ENCODE measurements at places on chromosomes 6 and 20. TPM values are rescaled to one million over a fixed set of nuclear protein-coding genes. Genes with fewer than 3 reads are reported as not detected.

Gene OLIG3
- polyA plus RNA-seq, result not detected

GRCh38 chr6:157731221-157731620 lies 91.8 kb upstream of the SNX9 start:
- DNase-seq, result no peak

DNA sequence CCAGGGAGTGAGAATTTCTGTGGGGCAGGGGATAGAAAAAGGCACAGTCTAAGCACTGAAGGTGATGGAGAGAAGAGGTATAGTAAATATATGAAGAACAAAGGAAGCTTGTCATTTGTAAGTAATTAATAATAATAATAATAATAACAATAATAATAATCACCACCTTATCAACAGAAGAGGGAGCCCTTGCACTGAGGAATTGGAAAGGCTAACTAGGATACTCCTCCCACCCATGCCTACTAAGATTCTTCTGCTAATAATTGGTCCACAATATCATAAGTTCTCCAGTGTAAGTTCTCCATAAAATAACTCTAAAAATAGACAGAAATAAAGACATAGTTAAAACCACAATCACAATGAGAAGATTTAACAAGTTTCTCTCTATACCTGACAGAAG lies 912 bp upstream of the OR12D3 start:
- peak; percentile 14 for DNase-seq

DNA sequence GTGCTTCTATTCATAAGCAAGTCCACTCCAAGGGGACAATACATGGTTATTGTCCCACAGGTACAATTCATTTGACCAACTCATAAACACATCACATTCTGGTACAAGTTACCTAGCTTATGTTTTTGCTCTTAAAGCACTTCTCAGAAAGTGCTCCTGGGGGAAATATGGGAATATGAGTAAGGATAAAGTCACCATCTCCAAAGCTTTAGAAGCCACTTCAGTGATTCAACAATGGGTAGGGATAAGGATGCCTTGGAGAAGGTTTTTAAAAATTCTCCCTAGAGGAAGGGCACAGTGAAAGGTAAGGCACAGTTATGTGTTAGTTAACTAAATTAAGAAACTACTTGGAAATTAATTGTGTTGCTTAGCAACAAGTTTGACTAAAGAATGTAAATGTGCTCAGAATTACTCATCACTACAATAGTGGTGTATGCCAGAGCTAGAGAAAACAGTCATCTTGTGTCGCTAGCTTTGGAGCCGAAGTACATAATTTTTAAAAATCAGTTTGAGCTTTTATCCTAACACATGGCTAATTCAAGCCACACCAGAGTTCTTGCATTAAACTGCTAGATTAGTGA lies 39.5 kb upstream of the LAMP5 start:
- no peak for DNase-seq

DNA sequence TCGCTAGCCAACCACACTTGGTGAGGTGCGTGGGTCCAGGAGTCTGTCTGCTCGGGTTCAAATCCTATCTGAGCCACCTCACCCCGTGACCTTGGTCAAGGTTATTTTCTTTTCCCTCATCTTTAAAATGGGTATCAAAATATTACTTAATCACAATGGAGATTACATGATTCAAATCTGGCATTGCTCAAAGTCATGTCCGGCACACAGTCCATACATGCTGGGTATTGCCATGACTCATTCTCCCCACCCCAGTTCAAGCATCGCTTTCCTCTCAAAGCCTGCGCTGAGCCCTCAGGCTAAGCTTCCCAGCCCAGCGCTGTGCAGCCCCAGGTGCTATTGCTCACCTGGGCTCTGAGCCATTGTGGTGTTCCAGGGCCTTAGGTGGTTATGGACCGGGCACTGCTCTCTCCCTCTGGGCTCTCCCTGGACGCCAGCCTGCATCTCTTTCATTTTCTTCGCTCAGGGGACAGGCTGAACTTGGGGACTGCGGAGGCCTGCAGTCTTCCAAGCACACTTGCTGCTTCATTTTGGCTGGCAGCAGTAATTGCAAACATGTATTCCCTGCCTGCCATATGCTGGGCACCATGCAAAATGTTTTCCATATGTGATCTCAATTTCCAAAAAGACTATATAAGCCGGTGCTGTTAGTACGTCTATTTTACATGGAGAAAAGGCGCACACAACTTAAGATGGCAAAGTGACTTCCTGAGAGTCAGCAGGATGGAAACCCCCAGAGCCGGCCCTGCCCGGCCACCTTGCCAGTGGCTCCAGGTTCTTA lies 27.3 kb downstream of the WRNIP1 start:
- DNase-seq, result peak; percentile 49

DNA sequence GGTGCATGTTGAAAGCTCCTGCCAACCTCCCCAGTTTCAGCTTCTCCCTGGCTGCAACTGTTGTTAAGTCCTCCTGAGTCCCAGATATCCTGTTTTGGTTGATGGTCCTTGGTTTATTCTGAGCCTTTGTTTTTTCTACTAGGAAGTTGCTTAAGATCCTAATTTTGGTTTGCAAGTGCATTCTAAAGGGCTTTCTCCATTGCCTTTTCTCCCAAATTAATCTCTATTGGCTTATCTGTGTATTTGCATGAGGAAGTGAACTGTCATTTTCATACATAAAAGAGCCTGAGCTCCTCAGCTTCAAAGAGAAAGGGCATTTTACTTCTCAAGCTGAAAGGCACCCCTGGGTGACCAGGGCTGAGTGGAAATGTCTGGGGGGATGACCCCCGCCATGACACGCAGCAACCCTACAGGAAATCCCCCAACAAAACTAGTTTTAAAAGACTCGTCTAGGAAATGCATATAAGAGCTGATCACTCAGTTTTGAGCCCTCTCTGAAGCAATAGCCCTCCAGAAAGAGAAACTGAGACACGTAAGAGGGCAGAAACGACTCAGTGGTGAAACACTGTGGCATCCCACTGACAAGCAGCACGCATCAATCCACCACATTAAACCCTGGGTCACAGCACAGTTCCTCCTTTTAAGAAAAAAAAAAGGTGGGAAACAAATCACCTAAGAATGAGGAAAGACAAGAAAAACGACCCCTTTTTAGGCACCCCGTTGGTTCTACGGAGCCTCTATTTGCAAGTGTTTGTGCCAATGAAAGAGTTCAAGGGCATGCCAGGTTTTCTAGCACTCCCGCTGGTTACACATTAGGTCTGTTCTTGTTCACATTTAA lies 140.9 kb downstream of the THBS2 start:
- DNase-seq, result no peak

Gene ULBP2
- polyA plus RNA-seq, result 22.8 TPM

- DNase-seq, result no peak
Observed at GRCh38 chr6:168133687-168134559, 54.9 kb upstream of the FRMD1 start.

Gene PKIB
- not detected for polyA plus RNA-seq

Gene MEI4
- not detected for polyA plus RNA-seq

GRCh38 chr6:113381232-113381631 lies 475.9 kb upstream of the MARCKS start:
- DNase-seq, result no peak

GRCh38 chr20:46549188-46549972 lies 1.1 kb downstream of the OCSTAMP start:
- no peak for DNase-seq

GRCh38 chr20:57593134-57593886 lies 26.9 kb downstream of the ZBP1 start:
- DNase-seq, result no peak

GRCh38 chr6:148530976-148531375 lies 188.3 kb downstream of the SASH1 start:
- no peak for DNase-seq

DNA sequence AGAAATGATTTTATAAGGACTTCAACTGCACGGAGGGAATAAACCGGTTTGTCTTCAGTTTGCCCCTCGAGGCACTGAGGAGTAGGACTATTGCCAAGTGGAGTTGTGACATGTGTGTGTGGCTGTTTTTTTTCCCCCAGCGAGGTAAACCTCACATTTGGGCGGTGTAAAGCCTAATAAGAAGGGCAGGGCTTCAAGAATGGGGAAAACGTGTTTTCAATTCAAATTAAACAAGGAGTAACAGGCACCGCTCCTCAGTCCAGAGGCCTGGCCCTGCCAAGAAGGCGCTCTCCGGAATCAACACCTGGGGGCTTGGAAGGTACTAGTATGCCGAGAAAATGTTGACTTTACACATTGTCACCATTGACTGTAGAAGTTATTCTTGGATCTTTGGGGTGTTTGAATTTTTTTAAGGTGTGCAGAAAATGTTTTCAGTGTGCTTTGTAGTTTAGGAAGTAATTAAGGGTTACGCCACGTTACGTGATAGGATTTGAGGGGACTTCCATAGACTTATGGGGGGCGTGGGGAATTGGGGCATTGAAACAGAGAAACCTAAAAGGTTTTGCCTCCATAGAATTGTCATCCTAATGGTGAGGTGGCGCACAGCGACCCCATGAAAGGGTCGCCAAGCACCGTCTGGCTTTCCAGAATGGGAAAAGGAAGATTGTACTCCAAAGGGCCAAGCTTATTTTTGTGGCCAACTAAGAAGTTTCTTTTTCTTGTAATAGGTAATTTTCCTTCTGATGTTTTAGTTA lies 791 bp downstream of the ADGRG6 start:
- DNase-seq, result peak; percentile 73

DNA sequence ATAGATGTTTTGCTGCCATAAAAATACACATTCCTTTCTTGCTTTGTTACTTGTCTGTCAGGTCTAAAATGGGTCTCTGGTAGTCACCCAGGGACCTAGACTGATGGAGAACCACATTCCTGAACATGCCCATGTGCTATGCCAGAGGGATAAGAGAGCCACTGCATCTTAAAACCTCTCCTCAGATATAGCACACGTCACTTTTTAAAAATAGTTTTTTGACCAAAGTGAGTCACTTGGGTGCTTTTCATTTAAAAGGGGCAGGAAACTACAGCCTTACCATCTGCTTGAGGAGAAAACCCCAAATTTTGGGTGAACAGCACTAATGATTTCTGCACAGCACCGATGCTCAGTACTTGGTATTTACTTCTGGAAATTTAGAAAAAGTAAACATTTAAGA lies 197.8 kb downstream of the OGFRL1 start:
- DNase-seq, result no peak

- peak; percentile 76 for DNase-seq
Observed at GRCh38 chr20:32681175-32682084, 7.7 kb upstream of the C20orf203 start.

GRCh38 chr6:31265926-31266325 lies 6.0 kb downstream of the HLA-C start:
- DNase-seq, result no peak

Gene DSTN
- polyA plus RNA-seq, result 46.8 TPM

Gene COL9A3
- 0.19 TPM for polyA plus RNA-seq

DNA sequence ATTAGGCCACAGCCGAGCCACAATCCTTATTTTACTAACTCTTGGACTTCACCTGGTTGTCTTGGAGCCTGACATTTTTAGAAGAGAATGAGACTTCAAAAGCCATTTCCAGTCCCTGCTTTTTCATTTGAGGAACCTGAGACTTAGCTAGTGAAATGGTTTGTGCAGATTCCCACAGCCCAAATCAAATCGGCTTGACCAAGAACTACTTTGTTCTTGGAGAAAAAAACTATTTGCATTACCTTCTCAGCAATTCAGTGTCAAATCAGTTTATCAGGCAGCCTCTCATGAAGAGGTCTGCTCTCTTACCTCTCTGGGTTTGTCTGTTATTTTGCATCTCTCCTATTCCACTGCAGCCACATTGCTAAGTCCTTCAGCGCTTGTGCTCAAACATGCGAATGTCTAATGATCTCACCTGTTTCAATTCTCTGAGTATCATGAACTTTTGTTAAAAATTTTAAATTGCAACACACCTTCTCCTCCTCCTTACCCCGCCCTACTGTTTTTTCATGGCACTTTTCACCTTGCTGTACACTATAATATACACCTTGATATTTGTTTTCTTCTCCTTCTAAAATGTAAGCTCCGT lies 573 bp upstream of the IFNGR1 start:
- DNase-seq, result no peak

GRCh38 chr6:26175428-26176181 lies 88.4 kb downstream of the HFE start:
- DNase-seq, result peak; percentile 85

DNA sequence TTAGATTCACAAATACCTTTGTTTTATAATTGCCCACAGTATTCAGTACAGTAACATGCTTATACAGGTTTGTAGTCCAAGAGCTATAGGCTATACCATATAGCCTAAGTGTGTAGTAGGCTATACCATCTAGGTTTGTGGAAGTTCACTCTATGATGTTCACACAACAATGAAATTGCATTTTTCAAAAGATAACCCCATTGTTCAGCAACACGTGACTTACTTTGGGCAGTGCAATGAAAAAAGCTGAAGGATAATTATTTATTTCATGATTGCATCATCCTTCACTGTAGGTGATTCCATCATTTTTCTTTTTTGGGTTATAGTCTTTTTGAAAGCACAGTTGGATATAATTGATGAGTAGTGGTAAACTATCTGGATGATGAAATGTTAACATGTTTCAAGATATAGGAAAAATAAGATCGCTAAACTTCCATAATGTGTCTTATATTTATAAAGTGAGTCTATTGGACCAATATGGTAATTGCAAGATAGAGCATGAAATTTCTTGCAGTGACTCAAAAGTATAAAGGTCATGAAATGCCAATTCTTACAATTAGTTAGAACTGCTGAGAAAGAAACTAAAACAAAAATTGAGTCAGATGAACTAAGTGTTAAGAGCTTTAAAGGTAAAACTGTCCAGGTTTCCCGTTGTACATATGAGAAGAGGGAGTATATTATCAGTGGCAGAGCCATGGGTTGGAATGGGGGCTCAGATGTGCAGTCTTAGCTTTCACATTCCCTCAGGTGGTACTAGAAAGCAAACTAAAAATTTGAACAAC lies 164.4 kb downstream of the ZFAND3 start:
- no peak for DNase-seq

GRCh38 chr6:130965656-130966055 lies 97.4 kb downstream of the EPB41L2 start:
- no peak for DNase-seq

DNA sequence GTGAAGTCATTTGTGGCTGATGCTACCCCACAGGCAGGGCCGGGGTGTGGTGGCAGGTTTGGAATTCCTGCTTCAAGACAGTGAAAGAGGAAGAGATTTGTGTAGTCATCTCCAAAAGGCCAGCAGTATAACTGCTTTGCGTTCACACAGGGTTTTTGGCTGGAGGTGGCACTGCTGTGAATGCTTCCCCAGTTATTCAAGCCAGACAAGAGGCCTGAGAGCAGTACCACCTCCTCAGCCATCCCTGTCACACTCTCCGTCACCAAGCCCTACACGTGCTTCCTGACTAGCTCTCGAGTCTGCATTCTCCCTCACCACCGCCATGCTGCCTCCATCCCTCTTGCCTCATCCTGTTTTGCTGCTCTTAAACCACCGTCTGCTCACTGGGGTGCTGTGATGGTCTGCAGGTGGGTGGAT lies 23.9 kb downstream of the ARMC2 start:
- no peak for DNase-seq

Data from endothelial cell of umbilical vein (primary cell).